IMR-90 (cell line): ENCODE measurements at places on chromosomes 5 and 9. TPM values are rescaled to one million over a fixed set of nuclear protein-coding genes. Genes with fewer than 3 reads are reported as not detected.

CAMK4 gene
- 4.8 and 6.7 TPM in 2 replicates for total RNA-seq

ZBED3 gene
- 0.18 and 0.28 TPM in 2 replicates for total RNA-seq

ALDH1A1 gene
- not detected in 2 replicates for total RNA-seq

BTNL9 gene
- not detected in 2 replicates for total RNA-seq

IFNA13 gene
- not detected in 2 replicates for total RNA-seq

ZNF879 gene
- 3.3 and 3.4 TPM in 2 replicates for total RNA-seq

PLPP7 gene
- total RNA-seq: 0.54 and 0.56 TPM in 2 replicates

GRXCR2 gene
- total RNA-seq: not detected in 2 replicates

SH3TC2 gene
- total RNA-seq: 7.8 and 7.9 TPM in 2 replicates

SLC25A46 gene
- total RNA-seq: 67.9 and 84.4 TPM in 2 replicates

MARCOL gene
- total RNA-seq: not detected in 2 replicates

TIMD4 gene
- total RNA-seq: not detected in 2 replicates

LEAP2 gene
- total RNA-seq: under 0.01 TPM in 2 replicates

FGD3 gene
- not detected in 2 replicates for total RNA-seq

FAM219A gene
- 4.8 and 5.6 TPM in 2 replicates for total RNA-seq

DPM2 gene
- 10.8 TPM in 2 replicates for total RNA-seq

SARDH gene
- 4.7 and 5.0 TPM in 2 replicates for total RNA-seq

DBH gene
- not detected in 2 replicates for total RNA-seq

PCDHGA9 gene
- 3.9 and 4.5 TPM in 2 replicates for total RNA-seq

FAM169A gene
- total RNA-seq: under 0.01 TPM in 2 replicates

DAB2 gene
- total RNA-seq: 50.0 and 97.2 TPM in 2 replicates

OTP gene
- not detected in 2 replicates for total RNA-seq
